ENCODE measurements at places on chromosomes 5 and 9.

GRCh38 chr9:27280860-27281259, 16.1 kb downstream of the EQTN start:
- DNase-seq = no peak

GRCh38 chr5:145587308-145587672, 247.9 kb downstream of the PRELID2 start:
- no peak for DNase-seq

DNA sequence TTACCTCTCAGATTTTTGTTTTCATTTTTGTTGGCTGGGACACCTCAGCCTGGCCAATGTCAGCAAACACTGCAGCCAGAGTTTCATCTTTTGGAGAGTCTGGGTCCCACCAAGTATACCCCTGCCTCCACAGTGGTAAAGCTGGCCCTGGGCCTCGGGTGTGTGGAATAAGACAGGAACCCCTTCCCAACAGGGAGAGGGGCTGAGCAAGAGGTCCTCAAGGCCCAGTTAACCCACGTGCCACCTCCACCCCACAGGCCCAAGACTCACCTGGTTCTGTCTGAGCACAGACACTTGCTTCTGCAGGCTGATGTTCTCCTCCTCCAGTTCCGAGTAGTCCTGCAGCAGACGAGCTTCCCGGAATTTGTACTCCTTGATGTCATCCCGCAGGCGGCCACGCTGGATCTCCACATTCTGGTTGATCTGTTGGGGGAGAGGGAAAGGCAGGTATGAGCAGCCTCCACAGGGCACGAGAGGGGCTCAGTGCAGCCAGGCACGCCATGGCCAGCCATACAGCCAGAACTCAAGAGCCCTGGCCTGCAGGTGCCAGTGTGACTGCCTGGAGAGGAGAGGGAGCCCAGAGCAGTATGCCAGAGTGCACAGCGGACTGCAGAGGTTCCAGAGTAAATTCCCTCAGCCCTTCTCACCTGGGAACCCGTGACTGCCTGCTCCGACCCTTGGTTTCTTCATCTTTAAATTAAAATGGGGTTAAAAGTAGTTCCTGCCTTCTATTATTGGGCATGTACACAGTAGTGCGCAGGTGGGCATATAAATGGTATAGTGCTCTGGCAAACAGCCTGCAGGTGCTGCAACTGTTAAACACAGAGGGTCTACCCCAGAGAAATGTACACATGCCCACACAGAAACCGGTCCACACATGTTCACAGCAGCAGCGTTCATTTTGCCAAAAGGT, 42.0 kb downstream of the BICD2 start:
- DNase-seq = no peak

- no peak for DNase-seq
Observed at GRCh38 chr9:12906646-12907045, 131.8 kb downstream of the LURAP1L start.

DNA sequence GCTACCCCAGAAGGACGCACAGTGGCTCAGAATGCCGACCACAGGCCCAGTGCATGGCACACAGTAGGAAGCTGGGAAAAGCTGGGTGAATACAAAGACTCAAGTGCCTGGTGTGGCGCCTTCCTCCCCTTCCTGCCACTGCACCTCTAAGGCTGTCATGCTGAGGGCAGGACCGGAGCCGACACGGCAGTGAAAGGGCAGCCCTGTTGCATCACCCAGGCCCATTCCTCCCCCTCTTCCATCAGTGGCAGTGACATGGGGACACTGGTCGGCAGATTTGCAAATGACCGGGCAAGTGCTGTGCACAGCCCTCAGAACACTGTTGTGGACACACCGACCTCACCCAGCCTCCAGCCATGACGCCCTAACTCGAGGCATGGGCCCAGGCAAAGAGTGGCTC, 84.0 kb downstream of the STK10 start:
- no peak for DNase-seq

DNA sequence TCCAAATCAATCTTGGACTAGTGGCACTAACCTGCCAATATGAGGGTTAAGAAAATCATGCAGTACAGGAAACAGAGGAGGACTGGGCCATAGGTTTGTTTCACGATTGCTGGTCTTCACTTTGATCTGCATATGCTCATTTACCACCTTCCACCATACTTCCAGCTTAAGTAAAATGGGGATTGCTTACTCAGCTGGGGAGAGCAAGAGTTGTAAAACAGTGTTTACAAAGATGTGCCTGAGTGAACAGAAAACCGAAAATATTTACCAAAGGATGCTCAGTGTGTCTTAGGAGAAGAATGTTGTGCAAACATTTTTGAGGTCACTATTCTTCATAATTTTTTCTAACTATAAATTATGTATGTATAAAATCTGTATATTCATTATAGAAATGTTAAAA, 65.1 kb upstream of the DNAH5 start:
- no peak for DNase-seq

DNA sequence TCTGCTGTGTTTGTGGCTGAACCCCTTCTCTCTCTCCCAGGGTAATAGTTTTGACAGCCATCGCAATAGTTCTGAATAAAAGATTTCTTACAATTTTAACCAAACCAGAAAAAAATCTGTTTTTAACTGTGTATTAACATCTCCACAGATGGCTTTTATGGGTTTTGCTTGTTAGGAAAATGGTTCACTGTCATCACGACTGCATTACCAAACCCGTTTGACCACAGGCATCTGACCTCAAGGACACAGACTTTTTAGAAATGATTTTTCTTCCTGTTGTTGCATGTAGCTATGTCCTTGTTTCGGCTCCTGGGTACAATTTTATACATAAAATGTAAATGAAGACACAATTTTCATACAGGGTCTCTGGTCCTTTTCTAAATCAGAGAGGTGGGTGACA, 316.1 kb downstream of the IRX1 start:
- no peak for DNase-seq

DNA sequence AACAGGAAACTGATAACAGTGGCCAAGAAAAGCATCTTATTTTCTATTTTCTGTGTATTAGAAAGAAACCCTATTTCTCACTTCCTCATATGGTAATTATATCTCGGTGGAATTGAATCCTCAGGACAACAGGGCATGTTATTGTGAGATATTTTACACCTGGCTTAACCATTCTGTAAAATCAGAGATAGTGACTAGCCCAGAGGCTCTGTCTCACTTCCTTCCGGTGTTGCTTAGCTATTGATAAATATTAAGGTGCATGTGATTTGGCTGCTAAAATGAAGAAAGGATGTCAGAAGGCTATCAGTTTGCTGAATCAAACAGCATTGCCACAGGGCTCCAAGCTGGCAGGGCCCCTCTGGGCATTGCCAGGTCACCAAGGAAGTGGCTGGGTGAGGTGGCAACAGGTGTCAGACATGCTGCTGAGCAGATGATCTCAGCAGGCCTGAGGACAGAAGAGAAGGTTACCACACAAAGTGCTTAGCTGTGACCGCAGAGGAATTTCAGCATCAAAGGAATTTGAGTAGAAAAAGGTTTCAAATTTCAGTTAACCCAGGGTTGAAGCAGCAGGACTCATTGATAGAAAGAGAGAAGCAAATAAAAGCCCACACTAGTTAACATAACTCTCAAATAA, 330.7 kb downstream of the PDE4D start:
- DNase-seq = no peak

GRCh38 chr9:1421436-1421835, 371.3 kb downstream of the DMRT2 start:
- DNase-seq = no peak

GRCh38 chr5:10913841-10914240, 152.8 kb upstream of the DAP start:
- DNase-seq = no peak

- DNase-seq = no peak
Observed at GRCh38 chr9:94772639-94773303, 46.3 kb downstream of the AOPEP start.

DNA sequence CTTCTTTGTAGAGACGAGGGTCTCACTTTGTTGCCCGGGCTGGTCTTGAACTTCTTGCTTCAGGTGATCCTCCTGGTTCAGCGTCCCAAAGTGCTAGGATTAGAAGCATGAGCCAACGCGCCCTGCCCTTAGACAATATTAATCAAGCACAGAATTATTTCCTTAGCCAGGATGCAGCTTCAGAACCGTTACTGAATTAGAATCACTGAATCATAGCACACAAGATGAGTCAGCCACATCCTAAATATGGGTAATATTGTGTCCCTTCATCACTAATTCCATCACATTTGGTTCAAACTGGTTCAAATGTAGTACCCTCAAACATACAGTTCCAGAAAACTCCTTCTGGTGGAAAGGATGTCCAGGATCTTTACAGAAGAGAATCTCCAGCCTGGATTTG, 82.7 kb downstream of the BNC2 start:
- DNase-seq = no peak

DNA sequence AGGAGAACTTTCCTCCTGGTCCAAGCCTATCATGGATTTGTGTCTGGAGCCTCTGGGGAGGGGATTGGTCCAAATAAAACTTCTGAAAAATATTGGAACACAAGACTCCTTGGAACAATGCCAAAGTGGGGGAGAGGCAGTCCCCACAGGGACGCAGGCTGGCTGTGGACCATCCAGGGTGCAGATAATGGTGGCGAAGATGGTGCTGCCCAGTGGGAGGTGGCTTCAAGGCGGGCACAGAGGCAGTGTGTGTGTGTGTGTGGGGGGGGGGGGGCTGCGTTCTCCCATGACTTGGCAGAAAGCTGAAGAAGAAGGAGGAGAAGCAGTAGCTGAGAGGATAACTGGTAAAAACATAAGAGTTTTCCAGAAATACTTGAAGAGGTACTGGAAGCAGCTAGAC, 186.4 kb downstream of the MELK start:
- DNase-seq = no peak

GRCh38 chr9:70054521-70054920, 10.9 kb downstream of the MAMDC2 start:
- no peak for DNase-seq

DNA sequence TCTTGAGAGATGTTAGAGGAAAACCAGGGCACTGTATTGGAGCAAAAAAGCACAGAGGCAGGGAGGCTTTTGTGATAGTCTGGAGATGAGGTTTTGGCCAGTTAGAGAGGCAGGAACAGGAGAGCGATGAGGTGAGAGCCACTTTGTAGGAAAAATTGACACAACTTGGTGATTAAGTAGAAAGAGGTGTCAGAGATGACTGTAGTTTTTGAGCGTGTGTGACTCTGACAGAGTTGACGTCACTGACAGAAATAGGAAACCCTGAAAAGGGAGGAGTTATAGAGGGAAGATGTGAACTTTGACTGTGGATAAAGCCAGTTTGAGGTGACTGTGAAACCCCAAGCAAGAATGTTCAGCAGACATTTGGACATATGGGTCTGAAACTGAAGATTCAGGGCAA, 15.7 kb downstream of the NFX1 start:
- no peak for DNase-seq

DNA sequence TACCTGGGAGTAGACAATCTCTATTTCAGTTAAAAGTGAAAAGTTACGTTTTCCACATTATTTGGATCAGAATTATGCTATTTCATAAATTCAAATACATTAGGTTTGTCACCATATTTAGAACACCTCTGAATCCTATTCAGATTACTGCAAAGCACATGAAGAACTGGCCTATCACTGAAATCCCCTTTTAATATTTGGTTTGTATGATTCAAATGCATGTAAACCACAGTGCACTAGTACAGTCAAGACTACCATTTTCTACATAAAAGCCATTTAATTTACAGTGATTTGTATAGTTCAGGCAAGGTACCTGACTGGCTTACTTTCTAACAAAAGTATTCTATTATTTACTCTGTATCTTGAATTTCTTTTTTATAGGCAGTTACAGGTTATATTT, 212.5 kb downstream of the MEF2C start:
- DNase-seq = no peak

DNA sequence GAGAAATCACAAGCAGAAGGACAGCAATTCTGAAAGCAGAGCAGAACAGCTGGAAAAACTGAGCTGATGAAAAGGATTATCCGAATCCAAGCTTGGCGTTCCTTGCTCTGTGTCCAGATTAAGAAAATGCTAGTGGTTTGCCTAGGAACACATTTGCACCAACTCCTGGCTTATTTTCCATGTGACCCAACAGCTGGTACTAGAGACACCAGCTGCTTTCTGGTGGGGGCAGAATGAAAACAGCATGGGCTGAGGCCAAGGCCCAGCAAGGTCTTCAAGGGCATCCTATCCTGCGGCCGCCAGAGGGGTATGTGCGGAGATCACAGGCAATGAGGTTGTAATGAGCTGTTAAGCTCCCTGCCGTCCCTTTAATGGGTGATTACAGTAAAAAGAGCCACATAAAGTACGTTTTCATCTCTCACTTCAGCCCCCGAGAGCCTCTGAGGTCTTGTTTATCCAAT, 131.5 kb downstream of the DOCK8 start:
- no peak for DNase-seq

DNA sequence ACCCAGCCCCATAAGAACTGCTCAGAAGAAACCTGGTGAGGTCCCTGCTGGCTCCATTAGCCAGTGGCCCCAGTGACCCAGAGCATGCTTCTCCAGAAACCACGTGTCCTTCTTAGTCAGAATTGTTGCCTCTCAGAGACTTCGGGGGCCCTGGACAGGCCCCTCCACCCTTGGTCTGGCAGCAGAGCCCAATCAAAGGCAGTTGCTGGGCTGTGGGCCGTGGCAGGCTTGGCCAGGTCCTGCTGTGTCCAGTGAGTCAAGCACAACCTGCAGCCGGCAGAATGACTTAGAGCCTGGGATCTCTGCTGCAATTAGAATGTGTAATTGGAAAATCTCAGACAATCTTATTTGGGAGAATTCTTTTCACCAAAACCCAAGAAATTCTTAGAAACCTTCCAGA, 502.0 kb upstream of the KLF4 start:
- DNase-seq = no peak

- no peak for DNase-seq
Observed at GRCh38 chr5:152532714-152533113, 127.6 kb upstream of the NMUR2 start.

DNA sequence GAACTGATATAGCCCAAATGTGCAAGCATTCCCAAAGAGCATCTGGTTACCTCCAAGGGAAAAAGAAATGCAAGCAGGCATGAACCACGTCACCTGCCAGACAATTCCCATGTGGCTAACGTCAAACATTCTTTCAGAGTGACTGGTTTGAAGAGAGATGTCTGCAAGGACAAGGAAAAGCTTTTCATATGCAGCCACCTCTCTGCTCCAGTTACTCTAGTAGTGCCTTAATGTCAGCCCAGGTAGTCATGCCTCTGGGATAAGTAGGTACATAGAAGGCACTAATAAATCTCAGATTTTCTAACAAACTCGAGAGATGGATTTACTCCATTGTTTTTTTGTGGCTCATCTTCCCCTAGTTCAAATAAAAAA, 96.8 kb upstream of the IFNK start:
- DNase-seq = no peak

DNA sequence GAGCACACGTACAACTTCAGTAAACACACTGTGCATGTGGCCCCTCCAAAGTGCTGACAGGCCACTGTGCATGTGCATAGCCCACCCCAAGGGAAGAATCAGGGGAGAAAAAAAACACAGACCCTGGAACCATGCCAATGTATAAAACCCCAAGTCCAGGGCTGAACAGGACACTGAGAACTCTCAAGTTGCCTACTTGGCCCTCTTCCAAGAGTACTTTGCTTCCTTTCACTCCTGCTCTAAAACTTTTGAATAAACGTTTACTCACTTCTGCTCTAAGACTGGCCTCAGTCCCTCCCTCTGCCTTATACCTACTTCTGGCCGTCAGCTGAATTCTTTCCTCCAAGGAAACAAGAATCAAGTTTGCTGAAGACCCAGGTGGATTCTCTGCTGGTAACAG, 77.7 kb upstream of the NFIB start:
- no peak for DNase-seq

- no peak for DNase-seq
Observed at GRCh38 chr5:40332970-40333369, 346.7 kb upstream of the PTGER4 start.
